ENCODE measurements at places on chromosomes 13 and 19. TPM values are rescaled to one million over a fixed set of nuclear protein-coding genes. Genes with fewer than 3 reads are reported as not detected.

DNA sequence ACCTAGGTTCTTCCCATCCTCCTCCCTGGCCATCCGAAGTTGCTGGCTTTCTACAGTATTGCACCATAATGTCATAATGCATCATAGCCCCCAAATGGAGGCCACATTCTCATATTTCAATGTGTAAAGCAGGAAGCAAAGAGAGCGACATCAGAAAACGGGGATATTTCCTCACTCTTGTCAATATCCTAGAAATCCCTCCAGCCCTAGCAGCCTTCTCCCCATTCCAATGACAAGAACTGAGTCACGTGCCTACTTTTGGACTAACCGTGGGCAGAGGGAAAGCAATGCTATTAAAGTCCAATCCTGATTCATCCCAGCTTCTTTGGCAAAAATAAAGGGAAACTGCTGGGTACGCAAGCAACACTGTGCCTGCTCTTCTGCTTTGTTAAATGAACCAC is 4.3 kb upstream of the RAP2A start:
- no peak for DNase-seq

GRCh38 chr19:46040952-46041500 is at the start of gene IGFL4:
TSS of gene IGFL4 (minus strand) at chr19:46041002. CDS start at chr19:46040962, 40 bp downstream.
- DNase-seq = peak; percentile 80

DNA sequence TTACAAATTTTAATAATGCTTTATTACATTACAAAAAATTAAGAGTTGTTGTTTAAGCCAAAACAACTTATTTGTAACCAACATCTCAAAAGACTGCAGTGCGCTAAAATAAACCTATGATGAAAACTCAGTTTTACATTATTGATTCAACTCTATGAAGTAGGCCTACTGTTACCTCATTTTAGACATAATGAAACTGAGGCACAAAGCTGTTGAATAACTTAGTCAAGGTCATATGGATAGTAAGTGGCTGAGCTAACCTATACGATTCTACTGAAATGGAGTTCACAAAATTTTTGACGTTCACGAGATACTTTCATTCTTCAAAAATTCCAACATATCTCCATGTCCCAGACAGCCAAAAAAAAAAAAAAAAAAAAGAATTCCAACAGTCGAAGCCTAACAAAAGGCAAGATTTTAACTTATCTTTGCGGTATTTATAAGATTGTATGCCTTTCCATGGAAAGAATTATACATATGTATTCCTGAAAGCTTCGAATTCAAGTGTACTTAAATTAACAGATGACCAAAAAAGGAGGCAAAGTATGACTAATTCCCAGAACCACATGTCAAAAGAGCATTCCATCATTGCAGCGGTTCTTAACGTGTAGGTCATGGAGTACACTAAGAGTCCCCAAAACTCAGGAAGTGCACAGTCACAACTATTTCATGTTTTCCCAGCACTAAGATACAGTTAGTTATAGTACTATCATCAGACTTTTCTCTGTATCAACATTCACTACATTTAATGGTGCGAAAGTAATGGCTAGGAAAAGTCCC is 69.4 kb downstream of the PSPC1 start:
- DNase-seq = no peak

- no peak for DNase-seq
Observed at GRCh38 chr13:32472194-32472621, 44.3 kb upstream of the N4BP2L1 start.

GRCh38 chr13:113882267-113882630 is 18.4 kb upstream of the GAS6 start:
- no peak for DNase-seq

DNA sequence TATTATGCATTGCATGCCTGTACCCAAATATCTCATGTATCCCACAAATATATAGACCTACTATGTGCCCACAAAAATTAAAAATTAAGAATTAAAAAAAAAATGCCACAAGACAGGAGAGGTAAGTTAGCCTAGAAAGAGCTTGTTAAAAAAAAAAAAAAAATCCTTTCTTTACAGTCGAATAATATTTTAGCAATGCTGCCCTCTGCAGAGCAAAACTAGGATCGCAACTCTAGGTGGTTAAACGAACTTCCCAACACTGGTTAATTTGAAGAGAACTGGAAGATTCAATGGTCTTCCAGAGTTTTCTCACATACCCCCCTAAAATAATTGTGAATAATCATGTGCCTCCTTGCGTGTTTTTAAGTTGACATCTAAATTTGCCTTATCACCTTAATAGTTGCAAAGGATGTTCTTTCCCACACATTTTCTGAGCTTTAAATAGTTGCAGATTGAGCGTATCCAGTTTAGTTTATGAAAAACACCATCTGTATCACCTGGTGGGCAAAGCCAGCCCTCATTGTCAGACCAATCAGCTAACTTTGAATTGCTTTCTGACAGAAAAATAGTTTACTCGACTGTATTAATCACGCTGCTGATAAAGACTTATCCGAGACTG is 47.4 kb upstream of the RCBTB2 start:
- no peak for DNase-seq

DNA sequence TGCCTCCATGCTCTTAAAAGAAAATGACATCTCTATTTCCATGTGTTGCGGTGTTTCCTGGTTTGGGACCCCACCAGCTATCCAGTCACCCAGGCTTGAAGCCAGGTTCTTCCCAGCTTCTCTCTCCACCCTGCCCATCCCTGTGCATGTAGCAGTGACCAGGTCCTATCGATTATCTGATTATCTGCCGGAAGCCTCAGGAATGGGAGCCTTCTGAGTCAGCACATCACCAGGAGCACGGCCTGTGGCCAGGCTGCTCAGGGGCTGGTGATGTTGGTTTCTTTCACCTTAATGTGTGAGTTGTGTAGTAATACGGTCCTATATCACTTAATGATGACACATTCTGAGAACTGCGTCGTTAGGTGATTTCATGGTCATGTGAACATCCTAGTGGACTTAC is 33.7 kb downstream of the PPP1R37 start:
- no peak for DNase-seq

- DNase-seq = peak; percentile 32
Observed at GRCh38 chr19:2034729-2035589, 16.1 kb downstream of the MKNK2 start.

The HNRNPA1L2 gene
- total RNA-seq = 6.3 TPM
